ENCODE measurements at places on chromosomes 13 and 19.

DNA sequence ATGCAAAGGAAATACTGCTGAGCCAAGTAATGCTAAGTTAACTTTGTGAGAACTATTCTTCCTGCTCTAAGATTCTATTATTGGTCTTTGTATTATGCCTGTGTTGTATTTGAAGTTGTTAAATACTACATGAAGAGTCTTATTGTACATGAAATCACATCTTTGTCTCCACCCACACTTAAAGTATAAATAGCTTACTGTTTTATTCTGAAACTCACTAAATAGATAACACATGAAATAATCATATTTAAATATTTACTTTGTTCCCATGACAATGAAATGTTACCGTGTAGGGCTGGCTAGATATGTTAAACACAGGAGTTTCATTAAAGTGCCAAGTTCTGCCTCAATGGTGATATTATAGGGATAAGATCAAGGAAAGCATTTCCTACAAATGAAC is 562.1 kb upstream of the ATXN8OS start:
- no peak for DNase-seq

- DNase-seq: no peak
Measured at GRCh38 chr19:4965061-4965460, 3.9 kb upstream of the KDM4B start.

DNA sequence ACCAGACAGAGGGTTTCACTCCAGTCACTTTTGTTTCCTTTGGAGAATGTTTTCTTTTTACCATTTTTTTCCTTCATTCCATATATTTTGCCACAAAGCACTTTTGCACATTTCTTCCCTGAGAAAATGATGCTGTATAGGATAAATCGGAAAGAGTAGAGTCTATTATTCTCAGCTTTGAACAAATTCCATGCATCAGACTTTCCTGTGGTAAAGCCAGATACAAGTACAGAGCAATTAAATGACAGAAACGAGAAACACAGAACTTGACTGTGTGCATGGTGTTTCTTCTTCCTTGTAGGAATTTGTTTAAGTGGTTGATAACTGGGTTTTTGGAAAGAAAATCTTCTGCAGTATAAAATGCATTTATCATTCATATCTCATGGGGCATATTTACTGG is 107.4 kb upstream of the CSNK1A1L start:
- DNase-seq: no peak

DNA sequence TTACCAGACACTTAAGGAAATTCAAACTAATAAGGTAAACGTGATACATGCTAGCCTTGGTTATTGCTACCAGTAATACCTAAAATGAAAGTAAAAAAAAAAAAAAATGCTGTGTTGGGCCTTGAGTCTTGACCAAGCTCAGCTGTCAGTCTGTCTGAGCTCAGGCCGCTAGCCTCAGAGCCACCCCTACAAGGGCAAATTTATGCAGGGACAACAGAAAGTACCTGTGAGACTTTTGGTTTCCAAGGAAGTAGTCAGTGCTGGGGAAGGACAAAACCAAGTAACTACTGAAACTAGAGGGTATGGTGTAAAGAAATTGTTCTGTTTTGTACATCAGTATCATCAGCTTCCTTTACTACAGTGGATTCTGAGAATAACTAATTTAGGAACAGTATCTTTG is 134.3 kb upstream of the SLITRK5 start:
- DNase-seq: no peak

GRCh38 chr19:44003461-44004009 is 778 bp downstream of the ZNF230 start:
- DNase-seq: no peak

DNA sequence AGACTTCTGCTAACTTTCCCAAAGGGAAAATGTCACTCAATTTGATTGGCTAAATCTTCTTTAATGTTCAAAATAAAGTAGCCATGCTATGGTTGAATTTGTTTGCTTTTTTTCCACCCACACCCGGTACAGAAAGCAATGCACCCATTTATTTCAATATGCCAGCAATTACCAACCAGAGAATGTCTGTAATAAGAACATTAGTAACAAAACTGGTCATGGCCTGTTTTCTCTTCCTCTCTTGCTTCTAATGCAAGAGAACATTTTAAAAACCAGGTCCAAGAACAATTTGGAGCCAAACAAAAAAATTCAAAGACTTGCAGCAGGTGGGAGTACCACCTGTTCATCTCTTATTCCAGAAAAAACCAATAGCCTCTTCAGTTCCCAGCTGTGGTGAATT is 1108.8 kb upstream of the PCDH20 start:
- DNase-seq: no peak

- no peak for DNase-seq
Measured at GRCh38 chr13:102914339-102914930, 68.6 kb downstream of the ERCC5 start.

GRCh38 chr13:67146523-67147130 is 83.5 kb downstream of the PCDH9 start:
- no peak for DNase-seq

GRCh38 chr13:59771272-59771671 is 392.5 kb downstream of the DIAPH3 start:
- DNase-seq: no peak

- DNase-seq: no peak
Measured at GRCh38 chr13:19632915-19633478, 462 bp upstream of the MPHOSPH8 start.

DNA sequence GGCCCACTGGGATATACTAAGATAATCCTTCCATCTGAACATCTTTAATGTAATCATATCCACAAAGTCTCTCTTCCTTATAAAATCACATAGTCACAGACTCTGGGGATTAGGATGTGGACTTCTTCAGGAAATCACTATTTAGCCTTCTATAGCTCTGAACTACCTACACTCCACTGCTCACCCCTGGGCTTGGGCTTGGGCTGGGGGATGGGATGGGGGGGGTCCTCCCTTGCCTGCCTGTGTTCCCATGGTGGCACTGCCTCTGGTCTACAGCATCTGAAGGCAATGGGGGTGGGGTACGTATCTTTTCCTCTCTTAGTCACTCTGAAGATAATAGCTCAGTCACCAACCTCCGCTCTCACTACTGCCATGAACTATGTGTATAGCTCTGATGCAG is 67.8 kb upstream of the SERTM1 start:
- no peak for DNase-seq

GRCh38 chr13:98413796-98414195 is 163.1 kb downstream of the STK24 start:
- no peak for DNase-seq

DNA sequence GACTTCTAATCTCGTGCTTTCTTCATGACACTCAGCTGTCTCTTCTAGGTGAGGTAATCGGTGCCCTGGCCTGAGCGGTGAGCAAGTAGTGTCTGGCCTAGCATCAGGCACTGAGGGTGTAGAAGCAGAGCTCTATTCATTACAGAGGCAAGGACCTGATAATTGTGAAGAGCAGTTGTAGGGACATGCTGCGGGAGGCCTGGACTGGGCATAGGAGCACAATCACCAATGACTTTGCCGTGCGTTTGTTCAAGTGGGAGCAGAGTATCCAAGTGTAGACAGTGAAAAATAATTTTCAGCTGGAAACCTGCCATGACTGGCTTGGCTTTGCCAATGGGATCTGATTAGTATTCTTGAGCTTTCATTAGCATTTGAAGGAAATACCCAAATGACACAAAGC is 32.1 kb upstream of the DCLK1 start:
- DNase-seq: no peak

GRCh38 chr19:33207040-33207620 is 13.0 kb downstream of the LRP3 start:
- no peak for DNase-seq

DNA sequence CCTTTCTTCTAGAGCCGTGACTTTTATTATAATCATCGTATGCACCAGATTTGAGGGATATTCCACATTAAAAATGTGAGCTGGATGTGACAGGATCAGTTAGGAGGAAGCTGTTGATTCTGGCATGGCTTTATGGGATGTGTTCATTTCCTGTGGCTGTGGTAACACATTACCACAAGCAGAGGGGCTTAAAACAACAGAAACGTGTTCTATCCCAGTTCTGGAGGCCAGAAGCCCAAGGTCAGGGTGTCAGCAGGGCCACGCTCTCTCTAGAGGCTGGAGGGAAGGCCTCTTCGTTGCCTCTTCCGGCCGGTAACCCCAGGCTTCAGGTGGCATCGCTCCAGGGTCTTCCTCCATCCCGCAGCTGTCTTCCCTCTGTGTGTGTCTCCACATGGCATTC is 14.5 kb downstream of the MED25 start:
- no peak for DNase-seq

- no peak for DNase-seq
Measured at GRCh38 chr19:31226151-31226935, 122.9 kb downstream of the TSHZ3 start.

GRCh38 chr19:23318143-23318542 is 67.9 kb upstream of the ZNF724 start:
- DNase-seq: no peak

GRCh38 chr13:111239764-111240670 is 80.4 kb upstream of the TEX29 start:
- no peak for DNase-seq

DNA sequence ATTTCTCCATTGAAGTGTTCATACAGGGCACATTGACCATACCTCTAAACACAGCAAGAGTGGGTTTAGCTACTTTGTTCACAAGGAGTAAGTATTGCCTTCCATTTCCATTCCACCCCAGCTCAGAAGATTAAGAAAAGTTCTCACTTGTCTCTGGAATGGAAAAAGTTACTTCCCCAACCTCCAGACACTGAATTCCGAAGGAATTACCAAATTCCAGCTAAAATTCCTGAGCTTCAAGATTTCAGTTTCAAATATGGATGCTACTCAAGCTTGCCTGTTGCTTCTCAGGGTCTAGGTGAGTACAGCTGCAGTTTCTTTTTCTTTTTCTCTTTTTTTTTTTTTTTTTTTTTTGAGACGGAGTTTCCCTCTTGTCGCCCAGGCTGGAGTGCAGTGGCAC is 33.6 kb downstream of the TEX26 start:
- DNase-seq: no peak

- no peak for DNase-seq
Measured at GRCh38 chr13:33380487-33381079, 95.0 kb upstream of the STARD13 start.

DNA sequence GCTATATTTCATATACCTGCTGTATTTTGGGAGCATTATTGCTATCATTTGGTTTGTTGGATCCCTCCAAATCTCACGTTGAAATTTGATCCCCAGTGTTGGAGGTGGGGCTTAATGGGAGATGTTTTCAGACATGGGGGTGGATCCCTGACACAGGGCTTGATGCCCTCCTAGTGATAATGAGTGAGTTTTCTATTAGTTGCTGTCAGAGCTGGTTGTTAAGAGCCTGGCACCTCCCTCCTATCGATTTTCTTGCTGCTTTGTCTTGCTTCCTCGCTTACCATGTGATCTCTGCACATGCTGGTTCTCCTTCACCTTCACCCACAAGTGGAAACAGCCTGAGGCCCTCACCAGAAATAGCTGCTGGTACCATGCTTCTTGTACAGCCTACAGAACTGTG is 259.9 kb upstream of the STARD13 start:
- no peak for DNase-seq

DNA sequence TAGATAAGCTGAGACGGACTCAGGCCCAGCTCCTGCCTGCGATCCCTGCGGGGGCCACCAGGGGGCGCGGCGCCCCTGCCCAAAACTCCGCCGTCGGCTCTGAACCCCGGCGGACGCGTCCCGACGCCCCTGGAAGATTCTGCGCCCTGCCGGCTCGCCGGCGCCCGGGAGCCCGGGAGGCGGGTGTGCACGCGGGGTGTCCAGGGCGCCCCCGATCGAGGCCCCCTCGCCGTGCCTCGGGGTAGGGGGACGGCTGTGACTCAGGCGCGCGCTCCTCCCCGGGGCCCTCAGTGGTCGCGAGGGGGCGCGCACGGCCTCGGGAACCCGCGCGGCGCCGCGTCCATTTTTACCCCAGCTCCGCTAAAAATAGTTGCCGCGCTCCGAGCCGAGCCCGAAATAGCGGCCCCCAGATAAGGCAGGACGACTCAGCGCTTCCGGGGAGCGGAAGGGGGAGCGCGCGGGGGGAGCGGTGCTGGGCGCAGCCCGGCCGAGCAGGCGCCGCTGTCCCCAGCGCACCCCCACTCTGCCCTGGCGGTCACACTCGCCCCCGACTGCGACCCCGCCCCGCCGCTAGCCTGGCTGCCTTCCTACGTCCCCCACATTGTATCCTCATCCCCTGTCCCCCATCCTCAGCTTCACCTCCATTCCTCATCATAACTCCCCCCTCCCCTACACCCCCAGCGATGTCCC is 16.0 kb upstream of the ERCC1 start:
- peak; percentile 88 for DNase-seq

DNA sequence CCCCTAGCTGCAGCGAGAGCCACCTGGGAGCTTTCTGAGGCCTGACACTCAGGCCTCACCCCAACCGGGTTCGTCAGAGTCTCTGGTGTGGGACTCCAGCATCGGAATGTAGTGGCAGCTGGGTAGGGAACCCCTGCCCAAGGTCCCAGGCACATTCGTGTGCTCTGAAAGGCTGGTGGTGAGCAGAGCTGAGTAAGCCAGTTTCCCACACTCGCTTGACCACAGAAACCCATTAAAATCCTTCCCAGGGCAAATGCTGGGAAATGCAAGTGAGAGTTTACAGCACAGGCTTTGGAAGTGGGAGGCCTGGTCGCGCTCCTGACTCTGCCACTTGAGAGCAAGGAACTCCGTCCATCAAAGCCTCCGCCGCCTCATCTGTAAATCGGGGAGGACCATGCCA is 4.2 kb downstream of the TRAPPC6A start:
- DNase-seq: no peak

GRCh38 chr13:44031555-44031954 is 151.9 kb downstream of the LACC1 start:
- no peak for DNase-seq

DNA sequence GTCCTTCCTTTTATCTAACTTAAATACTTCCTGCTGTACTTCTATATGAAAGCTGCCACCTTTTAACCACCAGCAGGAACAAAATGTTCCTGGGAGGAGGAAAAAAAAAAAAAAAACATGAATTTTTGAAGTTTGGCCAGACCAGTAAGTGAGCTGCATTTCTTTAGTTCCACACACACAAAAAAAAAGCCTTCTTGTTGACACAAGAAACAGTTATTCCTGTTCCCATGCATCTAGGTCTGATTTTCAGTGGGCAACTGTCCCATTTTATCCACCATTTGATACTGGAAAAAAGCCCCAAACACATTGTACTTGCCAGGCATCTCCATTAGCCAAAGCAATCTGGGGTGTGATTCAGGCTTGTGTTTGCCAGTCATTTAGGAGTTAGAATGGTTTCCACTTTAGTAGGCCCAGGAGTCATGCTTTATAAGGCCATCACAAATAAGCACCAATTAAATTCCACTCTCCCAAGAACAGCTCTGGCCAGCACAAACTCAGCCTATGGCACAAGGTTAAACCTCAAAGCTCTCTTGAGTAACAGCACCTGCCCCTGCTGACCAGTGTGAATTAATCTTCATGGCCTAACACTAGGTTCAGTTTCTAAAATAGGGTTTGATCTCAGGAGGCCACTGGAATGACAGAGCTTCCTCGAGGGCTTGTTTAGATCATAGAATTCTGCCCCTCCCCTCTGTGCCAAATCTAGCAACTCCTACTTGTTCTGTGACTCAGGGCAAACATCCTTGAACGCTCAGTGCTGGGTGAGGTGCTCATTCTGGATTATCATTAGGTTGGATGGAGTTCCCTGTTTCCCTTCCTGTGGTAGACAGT is 67.1 kb downstream of the NUFIP1 start:
- DNase-seq: no peak

- DNase-seq: no peak
Measured at GRCh38 chr13:66212511-66212910, 1017.6 kb downstream of the PCDH9 start.
